ENCODE measurements at places on chromosomes 5 and 9.

- DNase-seq = peak; percentile 41
Observed at GRCh38 chr5:145854651-145855258, 18.1 kb downstream of the GRXCR2 start.

DNA sequence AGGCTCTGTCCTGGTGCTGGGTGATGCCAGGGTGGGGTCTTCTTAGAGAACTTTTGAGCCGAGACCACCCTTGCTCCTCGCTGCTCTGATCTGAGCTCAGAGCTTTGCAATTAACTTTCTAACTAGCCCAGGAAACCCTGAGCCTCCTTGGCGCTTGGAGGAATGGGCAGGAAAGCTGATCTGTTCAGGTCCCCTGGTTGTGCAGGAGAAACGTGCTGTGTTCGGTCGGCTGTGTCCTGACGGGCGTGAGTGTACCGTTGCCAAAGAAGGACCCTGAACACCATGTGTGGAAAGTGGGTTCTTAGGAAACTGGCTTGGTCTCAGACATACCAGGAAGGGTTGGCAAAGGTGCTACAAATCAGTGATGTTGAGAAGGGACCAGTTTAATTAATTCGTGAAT, 1.8 kb downstream of the TCF7 start:
- no peak for DNase-seq

DNA sequence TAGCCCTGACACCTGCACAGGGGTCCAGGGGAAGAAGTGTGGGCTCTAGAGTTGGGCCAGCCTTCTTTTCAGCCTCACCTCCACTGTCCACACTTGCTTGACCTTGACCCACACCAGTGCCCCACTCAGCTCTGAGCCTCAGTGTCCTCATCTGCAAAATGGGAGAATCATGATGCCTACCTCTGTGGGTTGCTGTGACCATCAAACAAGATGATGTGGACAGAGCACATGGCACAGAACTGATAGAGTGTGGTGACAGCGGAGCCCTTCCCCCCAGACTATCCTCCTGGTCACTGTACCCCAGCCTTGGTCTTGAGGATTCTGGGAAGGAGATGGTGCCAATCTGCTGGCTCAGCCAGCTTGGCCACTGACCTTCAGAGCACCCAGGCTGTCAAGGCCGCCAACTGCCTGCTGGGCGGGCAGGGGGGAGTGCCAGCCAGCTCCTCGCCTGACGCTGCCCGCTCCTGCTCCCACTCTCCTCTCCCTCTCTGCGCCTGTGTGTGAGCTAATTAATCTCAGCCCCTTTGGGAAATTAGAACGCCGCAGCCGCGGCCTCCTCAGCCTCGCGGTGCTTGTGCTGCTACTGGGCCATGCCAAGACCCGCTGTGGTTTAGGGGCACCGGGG, 16.7 kb downstream of the CXXC5 start:
- DNase-seq = no peak

DNA sequence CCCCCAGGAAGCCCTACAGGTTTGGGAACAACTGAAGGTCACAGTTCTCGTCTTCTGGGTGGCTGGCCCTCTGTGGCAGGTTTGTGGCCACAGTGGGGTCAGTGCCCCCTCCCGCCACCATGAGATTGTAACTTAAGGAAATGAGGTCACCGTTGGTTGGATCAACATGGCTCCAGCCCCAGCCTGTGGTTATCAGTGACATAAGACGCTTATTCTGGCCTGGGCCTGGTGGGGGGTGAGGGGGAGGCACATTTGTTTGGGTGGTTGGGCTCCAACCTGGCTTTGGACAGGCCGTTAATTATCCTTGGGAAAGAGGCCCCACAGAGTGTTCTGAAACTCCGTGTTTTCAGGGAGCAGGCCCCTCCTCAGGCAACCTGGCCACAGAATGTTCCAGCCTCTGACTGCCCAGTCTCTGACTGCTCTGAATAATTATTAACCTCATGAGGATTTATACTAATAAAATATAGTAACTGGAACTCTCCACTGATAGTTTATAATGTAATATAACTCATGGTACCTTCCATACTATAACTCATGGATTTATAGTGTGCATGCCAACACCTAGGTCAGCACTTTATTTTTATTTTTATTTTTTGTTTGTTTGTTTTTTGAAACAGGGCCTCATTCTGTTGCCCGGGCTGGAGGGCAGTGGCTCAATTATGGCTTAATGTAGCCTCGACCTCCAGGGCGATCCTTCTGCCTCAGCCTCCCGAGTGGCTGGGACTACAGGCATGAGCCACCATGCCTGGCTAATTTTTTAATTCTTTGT, 58.0 kb upstream of the RPL26L1 start:
- no peak for DNase-seq

- DNase-seq = peak; percentile 79
Observed at GRCh38 chr5:156479849-156480248, 152.9 kb downstream of the SGCD start.

DNA sequence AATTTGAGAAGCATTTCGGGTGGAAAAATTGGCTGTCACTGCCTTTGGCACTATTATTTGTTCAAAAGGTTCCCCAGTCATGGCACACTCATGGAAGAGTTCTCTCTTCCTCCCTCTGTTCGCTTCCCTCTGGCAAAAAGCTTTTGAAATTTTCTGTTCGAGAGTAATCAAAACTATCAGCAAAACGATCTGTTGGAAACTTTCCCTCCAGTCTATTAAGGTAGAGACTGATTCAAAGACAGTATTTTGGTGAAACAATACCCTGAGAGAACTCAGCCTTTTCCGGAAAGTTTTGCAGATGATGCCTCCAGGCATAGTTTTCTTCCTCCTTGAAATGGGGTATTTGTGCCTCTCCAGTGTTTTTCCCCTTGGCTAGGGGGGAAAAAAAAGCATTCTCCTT, 3.6 kb upstream of the LPAR1 start:
- no peak for DNase-seq

- DNase-seq = no peak
Observed at GRCh38 chr5:2752821-2753439, 1.5 kb upstream of the IRX2 start.

DNA sequence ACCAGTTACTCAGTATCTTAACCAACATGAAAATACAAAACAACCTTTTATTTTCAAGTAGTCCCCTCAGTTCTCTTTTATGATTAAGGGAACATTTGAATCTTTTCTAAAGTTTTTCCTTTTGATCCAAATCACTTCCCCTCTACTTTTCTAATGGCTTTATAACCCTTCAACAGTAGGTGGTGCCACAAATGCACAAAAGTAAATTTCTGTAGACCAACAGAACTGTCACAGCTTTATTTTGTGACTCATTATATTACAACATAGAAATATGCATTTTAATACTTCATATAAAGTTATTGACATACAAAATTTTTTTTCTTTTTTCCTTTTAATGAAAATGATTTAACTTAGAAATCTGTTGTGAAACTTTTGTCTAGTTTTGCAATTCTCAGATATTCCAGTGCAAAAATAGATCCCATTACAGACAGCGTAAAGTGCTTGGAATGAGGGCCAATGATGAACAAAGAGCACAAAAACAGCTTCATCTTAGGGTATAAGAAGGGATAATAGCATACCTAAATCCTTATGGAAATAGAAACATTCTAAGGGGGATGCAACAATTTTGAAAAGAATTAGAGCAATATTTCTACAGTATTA, 17.0 kb downstream of the NIPSNAP3B start:
- no peak for DNase-seq

DNA sequence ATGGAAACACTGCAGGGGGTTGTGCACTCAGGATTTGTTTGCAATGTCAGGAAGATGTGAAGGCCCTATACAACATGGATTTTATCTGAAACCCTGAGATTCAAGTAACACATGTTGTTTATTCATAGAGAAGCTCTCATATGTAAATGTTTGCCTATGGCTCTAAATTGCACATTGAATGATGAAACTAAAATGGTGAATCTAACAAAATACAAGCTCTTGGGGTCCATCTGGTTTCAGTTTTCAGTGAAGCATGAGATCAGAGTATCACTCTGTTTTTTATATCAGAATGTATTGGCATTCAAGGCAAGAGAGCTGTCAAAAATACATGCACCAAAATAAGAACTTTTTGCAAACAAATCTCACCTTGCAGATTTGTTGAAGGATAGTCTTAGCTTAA, 19.6 kb upstream of the FRMD3 start:
- DNase-seq = no peak

GRCh38 chr9:129026442-129027223, 1.5 kb downstream of the SH3GLB2 start:
- DNase-seq = no peak

DNA sequence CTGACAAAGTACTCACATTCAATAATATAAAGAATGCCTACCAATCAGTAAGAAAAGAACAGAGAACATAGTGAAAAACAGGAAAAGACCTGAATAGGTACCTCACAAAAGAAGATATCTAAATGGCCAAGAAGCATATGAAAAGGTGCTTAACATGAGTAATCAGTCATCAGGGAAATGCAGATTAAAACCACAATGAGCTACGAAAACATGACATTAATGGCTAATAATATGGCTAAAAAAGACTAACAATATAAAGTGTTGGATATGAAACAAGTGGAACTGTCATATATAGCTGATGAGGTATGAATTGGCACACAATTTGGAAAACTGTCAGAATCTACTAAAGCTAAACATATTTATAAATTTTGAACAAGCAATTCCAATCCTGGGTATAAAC, 18.9 kb downstream of the DENND1A start:
- DNase-seq = no peak

DNA sequence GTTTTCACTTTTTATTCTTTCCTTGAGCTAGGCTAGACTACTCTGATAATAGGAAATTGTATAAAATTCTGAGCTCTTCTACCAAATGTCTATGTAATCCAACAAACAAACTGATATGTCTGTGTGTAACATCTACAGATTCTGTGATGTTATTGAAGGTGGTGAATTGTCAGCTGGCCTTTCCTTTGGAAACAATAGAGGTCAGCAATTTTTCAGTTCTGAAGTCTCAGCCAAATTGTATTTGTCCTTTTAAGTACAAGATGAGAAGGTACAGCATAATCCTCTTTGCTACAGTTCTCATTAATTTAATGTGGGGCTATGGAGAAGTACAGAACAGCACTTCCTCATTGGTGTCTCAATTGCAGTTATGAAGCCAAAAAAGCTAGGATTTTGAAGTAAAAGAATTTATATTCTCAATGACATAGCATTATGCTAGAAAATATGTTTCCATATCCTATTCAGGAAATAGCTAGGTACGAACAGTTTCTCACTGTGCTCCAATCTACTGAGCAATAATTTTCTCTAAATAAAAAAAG, 198.0 kb downstream of the HINT1 start:
- no peak for DNase-seq

DNA sequence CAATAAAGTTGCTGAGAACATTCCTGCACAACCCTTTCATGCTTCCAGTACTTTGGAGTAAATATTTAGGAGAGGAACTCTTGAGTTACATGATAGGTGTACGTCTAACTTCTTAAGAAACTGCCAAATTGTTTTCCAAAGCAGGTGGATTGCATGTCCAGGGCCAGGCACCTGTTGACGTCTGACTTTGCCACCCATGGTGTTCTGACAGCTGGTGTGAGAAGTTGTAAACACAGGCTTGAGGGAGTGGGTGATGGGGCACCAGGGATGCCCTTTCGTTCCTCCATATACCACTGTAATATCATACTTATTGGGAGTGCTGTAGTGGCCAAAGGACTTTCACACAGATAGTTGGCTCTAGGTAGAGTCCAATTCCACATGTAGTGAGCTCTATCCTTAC, 352.1 kb downstream of the GADD45G start:
- no peak for DNase-seq

DNA sequence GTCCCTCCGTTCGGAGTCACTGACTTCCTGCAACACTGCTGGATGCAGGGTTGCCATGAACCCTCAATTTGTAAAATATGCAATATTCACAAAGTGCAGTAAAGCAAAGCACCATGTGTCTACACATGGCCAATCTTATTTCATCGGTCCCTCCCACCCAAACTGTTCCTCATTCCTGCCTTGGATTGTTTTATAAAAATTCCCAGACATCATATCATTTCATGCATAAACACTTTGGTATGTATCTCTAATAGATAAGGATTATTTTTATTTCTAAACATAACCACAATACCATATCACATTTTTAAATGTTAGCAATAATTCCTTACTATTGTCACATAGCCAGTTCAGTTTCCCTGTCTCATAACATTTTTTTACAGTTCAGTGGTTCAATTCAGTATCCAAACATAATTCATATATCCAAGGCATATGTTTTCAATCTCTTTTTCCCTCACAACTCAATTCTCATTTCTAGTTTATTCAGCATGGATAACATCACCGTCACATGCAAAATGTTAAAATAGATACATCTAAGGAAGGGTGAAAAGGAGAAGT, 82.0 kb upstream of the PCAT7 start:
- no peak for DNase-seq

DNA sequence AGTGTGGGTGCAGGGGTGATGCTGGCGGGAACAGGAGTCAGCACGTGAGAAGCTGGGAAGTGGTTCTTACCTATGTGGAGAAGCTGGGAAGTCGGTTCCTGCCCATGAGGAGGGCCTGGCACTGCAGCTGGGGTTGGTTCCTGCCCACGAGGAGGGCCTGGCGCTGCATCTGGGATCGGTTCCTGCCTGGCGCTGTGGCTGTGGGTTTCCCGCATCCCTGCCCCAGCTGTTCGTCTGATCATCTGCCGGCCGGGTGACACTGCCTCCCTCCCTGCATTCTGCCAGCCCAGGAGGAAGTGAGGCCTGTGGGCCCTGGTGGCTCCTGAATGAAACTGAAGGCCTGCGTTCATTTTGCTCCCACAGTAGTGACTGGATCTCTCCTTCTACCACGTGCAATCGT, 5.1 kb downstream of the OBP2A start:
- no peak for DNase-seq

GRCh38 chr5:36790847-36791246, 85.7 kb upstream of the NIPBL start:
- DNase-seq = no peak

- no peak for DNase-seq
Observed at GRCh38 chr5:10701567-10702039, 59.4 kb downstream of the DAP start.

- no peak for DNase-seq
Observed at GRCh38 chr5:171908638-171909037, 97.8 kb downstream of the FBXW11 start.

- DNase-seq = no peak
Observed at GRCh38 chr9:95092262-95093072, 225.0 kb downstream of the FANCC start.

DNA sequence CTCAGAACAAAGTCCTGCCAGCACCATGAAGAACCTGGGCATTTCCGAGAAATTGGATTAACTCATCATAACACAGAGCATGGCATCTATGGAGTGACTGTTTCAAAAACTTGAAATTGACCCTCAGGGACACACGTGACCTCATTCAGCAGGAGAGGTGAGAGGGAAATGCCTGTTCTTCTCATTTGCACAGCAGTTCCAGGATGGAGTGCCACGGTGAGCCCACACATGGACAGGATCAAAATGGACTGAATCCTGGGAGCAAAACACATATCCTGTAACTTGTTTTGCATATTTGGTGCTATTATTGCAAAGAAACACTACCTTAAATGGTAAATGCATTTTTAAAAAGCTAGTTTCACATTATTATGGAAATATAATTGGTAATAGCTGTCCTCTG, 256.1 kb upstream of the IRX2 start:
- DNase-seq = no peak

DNA sequence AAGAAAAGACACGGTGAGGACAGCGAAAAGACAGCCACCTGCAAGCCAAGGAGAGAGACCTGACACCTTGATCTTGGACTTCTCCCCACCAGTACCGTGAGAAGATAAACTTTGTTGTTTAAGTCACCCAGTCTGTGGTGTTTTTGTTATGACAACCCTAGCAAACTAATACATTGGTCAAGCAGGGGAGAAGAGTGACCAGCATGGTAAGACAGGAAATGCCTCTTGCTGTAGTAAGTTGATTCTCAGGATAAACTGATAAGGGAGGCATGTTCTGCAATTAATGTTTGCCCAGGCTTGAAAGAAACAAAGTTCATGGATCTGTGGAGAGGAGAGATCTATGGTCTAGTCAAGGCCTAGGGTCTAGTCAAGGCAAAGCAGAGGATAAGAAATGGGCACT, 801.2 kb downstream of the MAT2B start:
- no peak for DNase-seq
